ENCODE measurements at places on chromosomes 2 and 18. TPM values are rescaled to one million over a fixed set of nuclear protein-coding genes. Genes with fewer than 3 reads are reported as not detected.

EDAR gene
- 0.69 TPM for total RNA-seq

DNA sequence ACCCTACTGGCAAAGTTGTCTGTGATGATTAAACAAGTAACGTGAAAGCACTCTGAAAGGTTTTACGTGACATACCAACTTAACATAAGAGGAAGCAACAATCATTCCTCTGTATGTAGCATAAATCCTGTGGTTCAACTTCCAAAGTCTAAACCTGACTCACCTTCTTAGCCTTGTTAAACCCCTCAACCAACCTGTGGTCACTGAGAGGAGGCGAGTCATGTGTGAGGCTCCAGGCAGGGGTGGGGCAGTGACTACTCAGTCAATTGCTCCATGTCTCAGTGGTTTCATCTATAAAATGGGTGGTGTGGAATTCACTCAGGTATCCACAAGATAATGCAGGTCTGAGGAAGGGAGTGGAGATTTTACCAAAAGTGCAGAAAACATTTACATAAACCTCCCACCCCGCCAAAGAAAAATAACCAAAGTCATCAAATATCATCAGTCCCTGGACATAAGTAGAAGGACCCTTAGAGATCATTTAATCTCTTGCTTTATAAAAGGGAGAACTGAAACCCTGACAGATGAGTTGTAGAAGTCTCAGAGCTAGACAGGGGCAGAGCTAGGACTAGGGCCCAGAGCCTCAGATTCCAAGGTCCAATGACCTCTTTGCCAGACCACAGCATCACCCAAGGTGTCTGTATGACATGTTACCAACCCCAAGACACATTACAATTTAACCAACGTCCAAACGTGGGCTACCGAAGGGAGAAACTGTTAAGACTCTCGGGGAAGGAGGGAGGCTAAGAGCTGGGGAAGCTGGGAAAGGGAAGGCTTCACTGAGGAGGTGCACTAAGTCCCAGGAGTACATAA is 3.7 kb upstream of the PCBP1 start:
- H3K27ac ChIP-seq = peak overlapping the region; percentile 99
- no peak overlapping the region for H3K4me3 ChIP-seq
- DNase-seq = peak; percentile 75
- no peaks in the 10 kb centered on the region for H3K27me3 ChIP-seq

RAPGEF4 gene
- 1.5 TPM for total RNA-seq

RFTN2 gene
- total RNA-seq = 0.49 TPM

DNA sequence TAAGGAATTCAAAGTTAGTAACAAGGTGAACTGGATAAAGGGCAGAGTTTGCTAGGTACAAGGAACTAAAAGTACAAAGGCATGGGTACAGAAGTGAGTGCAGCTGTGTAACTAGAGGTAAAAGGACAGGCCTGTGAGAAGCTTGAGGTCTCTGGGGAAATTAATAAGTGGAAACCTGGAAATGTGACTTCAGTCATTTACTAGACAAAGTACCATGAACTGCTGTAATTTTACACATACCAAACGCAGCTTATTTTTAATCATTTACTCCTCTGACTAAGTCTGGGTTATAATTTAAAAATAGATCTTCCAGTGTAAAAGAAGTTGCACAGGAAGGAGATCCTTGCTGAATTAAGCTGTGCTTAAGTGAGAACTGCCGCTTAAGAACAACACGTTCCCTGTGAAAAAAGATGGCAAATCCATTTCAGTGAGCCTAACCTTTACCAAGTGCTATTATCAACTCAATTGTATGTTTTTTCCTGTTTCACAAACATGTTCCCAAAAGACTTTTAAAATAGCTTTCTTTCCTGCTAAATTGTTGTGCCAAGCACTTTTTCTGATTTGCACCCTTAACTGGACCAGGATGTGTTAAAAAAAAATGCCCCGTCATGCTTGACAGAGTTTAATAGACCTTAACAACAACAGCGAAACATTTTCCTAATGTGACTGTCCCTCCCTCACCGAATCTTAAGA is 44.3 kb downstream of the CALCRL start:
- H3K27me3 ChIP-seq = no peaks in the 10 kb centered on the region
- H3K36me3 ChIP-seq = no peaks in the 10 kb centered on the region
- H3K4me1 ChIP-seq = no peaks in the 10 kb centered on the region
- no peak overlapping the region for H3K4me3 ChIP-seq
- no peak for DNase-seq
- H3K27ac ChIP-seq = no peak overlapping the region

- no peak overlapping the region for H3K4me3 ChIP-seq
- H3K27ac ChIP-seq = no peak overlapping the region
- no peaks in the 10 kb centered on the region for H3K27me3 ChIP-seq
- DNase-seq = no peak
Measured at GRCh38 chr2:238726670-238727584, 121.0 kb upstream of the TWIST2 start.

MPP4 gene
- not detected for total RNA-seq

CNDP1 gene
- total RNA-seq = 0.10 TPM

- H3K36me3 ChIP-seq = no peaks in the 10 kb centered on the region
- H3K4me3 ChIP-seq = no peak overlapping the region
Measured at GRCh38 chr2:199019898-199020507, 437.7 kb downstream of the SATB2 start.

GRCh38 chr2:344811-345210 is 56.9 kb upstream of the ALKAL2 start:
- no peak overlapping the region for H3K27ac ChIP-seq
- H3K36me3 ChIP-seq = no peaks in the 10 kb centered on the region
- no peak overlapping the region for H3K4me3 ChIP-seq
- no peak for DNase-seq

DNA sequence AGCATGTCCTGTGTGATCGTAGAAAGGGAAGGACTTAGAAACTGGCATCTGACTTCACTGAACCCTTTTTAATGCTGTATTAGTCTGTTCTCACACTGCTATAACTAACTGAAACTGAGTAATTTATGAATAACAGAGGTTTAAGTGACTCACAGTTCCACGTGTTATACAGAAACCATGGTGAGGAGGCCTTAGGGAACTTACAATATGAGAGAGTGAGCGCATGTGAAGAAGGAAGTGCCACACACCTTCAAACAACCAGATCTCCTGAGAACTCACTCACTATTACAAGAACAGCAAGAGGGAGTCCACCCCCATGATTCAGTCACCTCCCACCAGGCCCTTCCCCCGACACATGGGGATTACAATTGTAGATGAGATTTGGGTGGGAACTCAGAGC is 811.3 kb downstream of the CPS1 start:
- no peaks in the 10 kb centered on the region for H3K36me3 ChIP-seq
- H3K27me3 ChIP-seq = no peaks in the 10 kb centered on the region
- H3K4me3 ChIP-seq = no peak overlapping the region
- no peak overlapping the region for H3K27ac ChIP-seq

DYNAP gene
- total RNA-seq = not detected

GRCh38 chr2:105362862-105363591 is 25.7 kb downstream of the C2orf49 start:
- H3K27me3 ChIP-seq = no peaks in the 10 kb centered on the region
- no peak overlapping the region for H3K4me3 ChIP-seq
- H3K27ac ChIP-seq = no peak overlapping the region
- H3K36me3 ChIP-seq = peaks cover 25% of the 10 kb centered on the region
- no peak for DNase-seq
- no peaks in the 10 kb centered on the region for H3K4me1 ChIP-seq

GRCh38 chr2:132632000-132632649 is 37.9 kb downstream of the LYPD1 start:
- no peaks in the 10 kb centered on the region for H3K36me3 ChIP-seq
- DNase-seq = peak; percentile 59
- H3K4me3 ChIP-seq = no peak overlapping the region
- H3K4me1 ChIP-seq = peaks cover 5% of the 10 kb centered on the region

- H3K27ac ChIP-seq = no peak overlapping the region
- DNase-seq = no peak
- H3K4me1 ChIP-seq = no peaks in the 10 kb centered on the region
- H3K27me3 ChIP-seq = peaks cover 22% of the 10 kb centered on the region
Measured at GRCh38 chr2:222242532-222242931, 56.3 kb downstream of the PAX3 start.

GRCh38 chr2:97011977-97012569 is 25.7 kb upstream of the FAM178B start:
- H3K4me1 ChIP-seq = no peaks in the 10 kb centered on the region
- H3K4me3 ChIP-seq = no peak overlapping the region
- no peak overlapping the region for H3K27ac ChIP-seq
- H3K27me3 ChIP-seq = no peaks in the 10 kb centered on the region
- DNase-seq = no peak
- H3K36me3 ChIP-seq = no peaks in the 10 kb centered on the region

DNA sequence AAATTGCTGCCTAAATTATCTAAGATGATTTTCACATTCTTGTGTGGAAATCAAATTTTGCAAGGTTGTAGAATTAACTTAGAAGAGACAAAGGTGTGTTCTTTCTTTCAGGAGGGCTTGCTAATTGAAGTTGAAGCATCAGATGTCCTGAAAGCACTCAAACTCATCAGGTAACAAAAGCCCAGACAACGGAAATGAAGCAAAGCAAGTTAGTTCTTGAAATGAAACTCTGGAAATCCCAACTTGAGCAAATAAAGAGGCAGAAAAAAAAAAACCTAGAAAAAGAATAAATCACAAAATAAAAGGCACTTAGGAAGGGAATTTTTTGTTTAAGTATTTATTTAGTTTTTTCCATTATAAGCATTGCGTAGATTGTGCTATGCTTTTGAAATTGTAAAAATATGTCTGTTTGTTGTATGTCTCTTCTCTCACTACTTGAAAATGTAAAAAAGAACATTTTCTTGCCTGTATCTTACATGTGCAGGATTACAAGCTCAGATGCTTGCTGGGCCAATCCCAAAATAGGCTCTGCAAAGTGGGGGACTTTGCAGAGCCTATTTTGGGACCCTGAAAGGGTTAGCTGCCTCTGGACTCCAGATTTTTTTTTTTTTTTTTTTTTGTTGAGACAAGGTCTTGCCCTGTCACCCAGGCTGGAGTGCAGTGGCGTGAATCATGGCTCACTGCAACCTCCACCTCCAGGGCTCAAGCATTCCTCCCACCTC is 46.7 kb downstream of the FAM161A start:
- no peak overlapping the region for H3K27ac ChIP-seq
- no peaks in the 10 kb centered on the region for H3K27me3 ChIP-seq
- H3K4me1 ChIP-seq = no peaks in the 10 kb centered on the region
- no peak overlapping the region for H3K4me3 ChIP-seq

BMP10 gene
- total RNA-seq = not detected

ACOXL gene
- total RNA-seq = 0.82 TPM

SKA1 gene
- total RNA-seq = 21.3 TPM

GRCh38 chr18:56165601-56166355 is 472.6 kb downstream of the TXNL1 start:
- DNase-seq = no peak
- H3K27me3 ChIP-seq = no peaks in the 10 kb centered on the region
- no peak overlapping the region for H3K4me3 ChIP-seq
- H3K36me3 ChIP-seq = no peaks in the 10 kb centered on the region
- H3K4me1 ChIP-seq = no peaks in the 10 kb centered on the region

RUFY4 gene
- not detected for total RNA-seq

- no peak for DNase-seq
- H3K27ac ChIP-seq = no peak overlapping the region
- H3K4me1 ChIP-seq = no peaks in the 10 kb centered on the region
- no peaks in the 10 kb centered on the region for H3K27me3 ChIP-seq
- H3K4me3 ChIP-seq = no peak overlapping the region
Measured at GRCh38 chr2:239721991-239722759, 303.0 kb downstream of the NDUFA10 start.

DNA sequence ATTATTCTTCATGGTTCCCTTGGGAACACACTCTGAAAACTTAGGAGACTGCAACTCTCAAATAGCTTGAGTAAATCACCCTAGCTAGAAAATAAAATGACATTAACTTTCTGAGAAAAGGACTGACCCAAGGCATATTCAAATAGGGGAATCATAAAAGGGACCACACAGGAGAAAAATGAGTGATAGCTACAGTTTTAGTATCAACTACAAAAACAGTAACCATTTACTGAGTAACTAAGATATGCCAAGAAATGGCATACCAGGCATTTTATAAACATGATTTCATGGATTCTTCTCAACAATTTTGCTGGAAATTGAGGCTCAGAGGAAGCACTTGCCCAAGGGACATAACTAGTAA is 84.5 kb downstream of the AFF3 start:
- H3K27me3 ChIP-seq = no peaks in the 10 kb centered on the region
- no peak for DNase-seq
- H3K36me3 ChIP-seq = no peaks in the 10 kb centered on the region
- H3K4me1 ChIP-seq = no peaks in the 10 kb centered on the region
- H3K27ac ChIP-seq = no peak overlapping the region
- H3K4me3 ChIP-seq = no peak overlapping the region

DNA sequence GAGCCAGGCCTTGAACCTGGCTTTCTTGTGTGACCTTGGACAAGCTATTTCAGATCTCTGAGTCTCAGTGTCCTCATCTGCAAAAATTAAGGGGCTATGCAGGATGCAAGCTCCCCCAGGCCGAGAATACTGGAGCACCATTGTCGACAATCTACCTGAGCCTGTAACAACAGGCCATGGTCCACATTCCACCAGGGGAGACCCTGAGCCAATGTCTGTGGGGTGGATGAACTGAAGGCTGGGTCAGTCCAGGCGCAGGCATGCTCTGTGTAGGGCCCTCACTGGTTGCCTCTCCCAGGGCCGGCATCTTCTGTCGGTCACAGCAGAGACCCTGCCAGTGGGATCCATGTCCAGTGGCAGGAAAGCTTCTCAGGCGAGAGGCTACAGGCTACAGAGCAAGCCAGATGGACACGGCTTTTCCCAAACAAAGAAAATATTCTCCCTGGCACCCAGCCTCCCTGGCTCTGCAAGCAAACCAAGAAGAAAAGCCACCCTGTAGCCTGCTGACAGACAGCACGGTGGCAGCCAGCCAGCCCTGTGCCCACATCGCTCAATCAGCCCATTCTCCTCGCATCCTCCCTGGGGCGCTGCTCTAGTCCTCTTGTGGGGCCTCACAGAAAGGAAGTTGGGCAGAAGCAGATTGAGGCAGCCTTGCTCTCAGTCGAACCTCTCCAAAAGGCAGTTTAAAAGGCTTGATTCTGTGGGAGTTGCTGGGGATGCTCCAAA is 48.7 kb upstream of the FZD7 start:
- H3K4me3 ChIP-seq = no peak overlapping the region
- H3K27me3 ChIP-seq = no peaks in the 10 kb centered on the region

- no peaks in the 10 kb centered on the region for H3K36me3 ChIP-seq
- H3K27ac ChIP-seq = no peak overlapping the region
- DNase-seq = no peak
- H3K4me3 ChIP-seq = no peak overlapping the region
Measured at GRCh38 chr2:219632760-219633105, 5.3 kb downstream of the SLC4A3 start.

DNA sequence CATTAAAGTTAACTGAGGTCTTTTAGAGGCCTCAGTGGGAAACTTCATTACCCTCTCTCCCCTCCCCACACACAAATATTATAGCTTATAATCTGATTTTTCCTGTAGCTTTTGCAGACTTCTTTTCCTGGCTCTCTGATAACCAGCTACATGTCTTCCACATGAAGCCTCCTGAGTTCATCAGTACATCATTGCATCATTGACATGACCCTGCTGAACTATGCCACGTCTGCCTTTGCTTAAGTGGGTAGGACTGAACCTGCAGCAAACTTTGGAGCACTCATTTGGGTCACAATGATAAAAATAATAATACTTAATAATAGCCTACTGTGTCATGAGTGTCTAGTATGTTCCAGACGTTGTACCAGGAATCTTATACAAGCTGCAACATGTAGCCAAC is 7.0 kb downstream of the CRYGA start:
- no peak for DNase-seq
- no peaks in the 10 kb centered on the region for H3K36me3 ChIP-seq
- H3K4me3 ChIP-seq = no peak overlapping the region
- H3K27ac ChIP-seq = no peak overlapping the region
- H3K27me3 ChIP-seq = no peaks in the 10 kb centered on the region

GRCh38 chr2:109322111-109322510 is 193.1 kb downstream of the SH3RF3 start:
- H3K27me3 ChIP-seq = no peaks in the 10 kb centered on the region
- no peaks in the 10 kb centered on the region for H3K36me3 ChIP-seq
- no peak overlapping the region for H3K4me3 ChIP-seq
- no peaks in the 10 kb centered on the region for H3K4me1 ChIP-seq

Measured in colonic mucosa (tissue), 4 donors.